ENCODE measurements at places on chromosomes 4 and X.
A peak's percentile ranks its signal among the peaks of the same experiment; 100 is the strongest.

GRCh38 chrX:10598540-10598939, 21.8 kb downstream of the MID1 start:
- no peak for DNase-seq

- no peak for DNase-seq
Observed at GRCh38 chr4:8215001-8215427, 15.9 kb downstream of the SH3TC1 start.

DNA sequence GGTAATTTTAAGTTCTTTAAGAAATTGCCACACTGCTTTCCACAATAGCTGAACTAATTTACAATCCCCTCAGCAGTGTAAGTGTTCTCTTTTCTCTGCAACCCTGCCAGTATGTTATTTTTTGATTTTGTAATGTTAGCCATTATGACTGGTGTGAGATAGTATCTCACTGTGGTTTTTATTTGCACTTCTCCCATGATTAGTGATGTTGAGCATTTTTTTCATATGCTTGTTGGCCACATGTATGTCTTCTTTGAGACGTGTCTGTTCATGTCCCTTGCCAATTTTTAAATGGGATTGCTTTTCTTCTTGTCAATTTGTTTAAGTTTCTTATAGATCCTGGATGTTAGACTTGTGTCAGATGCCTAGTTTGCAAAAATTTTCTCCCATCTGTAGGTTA, 86.1 kb downstream of the BMP3 start:
- DNase-seq, result no peak

- DNase-seq, result no peak
Observed at GRCh38 chr4:69881173-69881773, 21.3 kb upstream of the SULT1E1 start.

GRCh38 chr4:145609481-145610427, 9.4 kb upstream of the MMAA start:
- peak; percentile 76 for DNase-seq

DNA sequence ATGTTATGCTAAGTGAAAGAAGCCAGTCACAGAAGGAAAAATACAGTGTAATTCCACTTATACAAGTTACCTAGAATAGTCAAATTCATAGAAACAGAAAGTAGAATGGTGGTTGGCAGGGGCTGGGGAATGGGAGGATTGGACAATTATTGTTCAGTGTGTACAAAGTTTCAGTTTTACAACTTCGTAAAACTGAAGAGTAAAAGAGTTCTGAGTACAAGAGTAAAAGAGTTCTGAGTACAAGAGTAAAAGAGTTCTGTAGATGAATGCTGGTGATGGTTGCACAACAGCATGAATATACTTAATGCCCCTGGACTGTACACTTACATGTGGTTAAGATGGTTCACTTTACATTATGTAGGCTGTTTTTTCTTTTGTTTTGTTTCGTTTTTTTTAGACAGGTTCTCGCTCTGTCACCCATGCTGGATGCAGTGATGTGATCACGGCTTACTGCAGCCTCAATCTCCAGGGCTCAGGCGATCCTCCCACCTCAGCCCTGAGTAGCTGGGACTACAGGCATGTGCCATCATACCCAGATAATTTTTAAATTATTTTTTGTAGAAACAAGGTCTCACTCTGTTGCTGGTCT, 230.9 kb downstream of the SOWAHB start:
- DNase-seq, result no peak

DNA sequence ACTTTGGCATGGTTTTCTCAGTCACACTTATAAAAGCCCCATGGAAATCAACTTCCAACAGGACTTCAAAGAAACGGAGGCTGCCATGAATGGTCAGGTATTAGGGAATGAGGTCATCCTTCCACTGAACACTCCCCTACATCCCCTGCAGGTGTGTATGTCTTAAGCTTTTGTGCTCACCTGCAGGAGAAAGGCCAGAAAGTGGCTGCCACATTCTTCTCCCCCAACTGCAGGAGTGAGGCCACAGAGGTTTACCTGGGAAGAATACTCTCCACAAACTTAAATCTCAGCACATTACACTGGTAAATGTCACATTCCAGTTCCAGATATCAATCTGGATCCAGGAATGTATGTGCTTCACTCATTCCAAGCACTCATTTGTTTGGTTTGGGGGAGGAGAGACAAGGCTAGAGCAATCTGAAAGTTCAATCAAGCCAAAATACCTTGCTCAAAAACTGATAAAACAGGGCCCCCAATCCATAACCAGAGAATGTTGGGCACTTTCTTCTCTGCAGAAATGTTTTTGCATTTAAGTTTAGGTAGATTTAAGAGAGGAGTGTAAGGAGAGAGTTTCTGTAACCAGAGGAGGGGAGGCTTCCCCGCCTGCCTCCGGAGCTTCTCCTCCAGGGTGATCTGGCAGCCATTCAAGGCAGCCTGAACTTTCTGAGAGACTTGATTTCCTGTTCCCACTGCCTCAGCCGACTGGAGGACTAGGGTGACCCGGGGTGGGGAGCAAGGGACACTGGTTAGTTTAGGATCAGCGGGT, 15.4 kb downstream of the FAM9C start:
- DNase-seq, result no peak

DNA sequence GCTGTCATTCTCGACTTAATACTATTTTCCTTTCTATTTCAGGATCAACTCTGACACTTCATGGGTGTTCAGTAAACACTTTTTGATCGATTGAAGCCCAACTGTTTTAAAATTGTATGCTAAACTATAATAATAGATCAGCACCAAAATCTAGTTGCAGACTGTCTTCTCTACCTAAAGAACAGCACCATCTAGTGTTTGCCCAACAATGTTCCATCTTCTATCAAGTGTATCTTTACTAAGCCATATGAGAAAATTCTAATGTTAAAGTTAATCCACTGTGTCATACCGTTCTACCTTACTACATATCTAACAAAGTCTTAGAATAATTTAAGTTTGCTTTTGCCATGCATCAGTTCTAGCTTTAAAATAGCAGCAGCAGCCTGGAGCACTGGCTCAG, 113.0 kb upstream of the PRDX4 start:
- no peak for DNase-seq

DNA sequence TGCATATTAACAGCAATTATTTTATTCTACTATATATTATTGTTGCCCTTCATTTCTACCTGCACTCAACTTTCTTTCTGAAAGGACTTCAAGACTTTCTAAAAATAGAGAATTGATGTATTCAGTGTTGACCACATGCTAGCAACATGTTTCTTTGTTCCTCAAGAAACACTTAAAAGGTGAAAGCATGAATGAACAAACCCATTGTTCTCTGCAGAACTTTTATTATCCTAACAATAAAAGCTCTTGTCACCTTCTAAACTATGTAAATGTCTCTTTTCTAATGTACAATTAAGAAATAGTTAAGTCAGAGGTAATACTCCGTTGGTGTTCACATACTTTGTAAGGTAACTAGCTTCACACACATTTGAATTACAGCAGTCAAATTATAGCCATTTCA, 638.7 kb downstream of the FSTL5 start:
- DNase-seq, result no peak

GRCh38 chr4:84024405-84024804, 474.7 kb downstream of the NKX6-1 start:
- no peak for DNase-seq

- no peak for DNase-seq
Observed at GRCh38 chr4:152267811-152268210, 268.1 kb downstream of the FBXW7 start.

DNA sequence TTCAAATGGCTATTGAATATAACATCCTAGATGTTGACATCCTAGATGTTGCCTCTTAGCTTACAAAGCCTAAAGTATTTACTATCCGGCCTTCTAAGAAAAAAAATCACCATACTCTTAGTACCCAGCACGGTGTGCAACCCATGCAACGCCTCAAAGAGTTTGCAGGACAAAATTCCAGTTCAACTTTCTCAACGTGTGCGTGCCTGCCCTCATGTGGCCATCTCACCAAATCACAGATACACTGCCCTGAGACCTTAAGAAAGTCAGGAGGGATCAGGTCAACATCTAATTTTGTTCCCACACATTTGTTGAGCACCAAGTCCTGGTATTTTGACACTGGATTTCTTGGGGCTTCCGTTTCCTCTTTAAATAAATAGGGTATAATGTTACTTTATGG, 68.3 kb downstream of the CRMP1 start:
- no peak for DNase-seq
